ENCODE measurements at places on chromosomes 2 and 18.

GRCh38 chr2:3406501-3406900, 27.0 kb downstream of the TRAPPC12 start:
- DNase-seq = no peak

- no peak for DNase-seq
Measured at GRCh38 chr2:43417300-43417699, 178.5 kb downstream of the THADA start.

DNA sequence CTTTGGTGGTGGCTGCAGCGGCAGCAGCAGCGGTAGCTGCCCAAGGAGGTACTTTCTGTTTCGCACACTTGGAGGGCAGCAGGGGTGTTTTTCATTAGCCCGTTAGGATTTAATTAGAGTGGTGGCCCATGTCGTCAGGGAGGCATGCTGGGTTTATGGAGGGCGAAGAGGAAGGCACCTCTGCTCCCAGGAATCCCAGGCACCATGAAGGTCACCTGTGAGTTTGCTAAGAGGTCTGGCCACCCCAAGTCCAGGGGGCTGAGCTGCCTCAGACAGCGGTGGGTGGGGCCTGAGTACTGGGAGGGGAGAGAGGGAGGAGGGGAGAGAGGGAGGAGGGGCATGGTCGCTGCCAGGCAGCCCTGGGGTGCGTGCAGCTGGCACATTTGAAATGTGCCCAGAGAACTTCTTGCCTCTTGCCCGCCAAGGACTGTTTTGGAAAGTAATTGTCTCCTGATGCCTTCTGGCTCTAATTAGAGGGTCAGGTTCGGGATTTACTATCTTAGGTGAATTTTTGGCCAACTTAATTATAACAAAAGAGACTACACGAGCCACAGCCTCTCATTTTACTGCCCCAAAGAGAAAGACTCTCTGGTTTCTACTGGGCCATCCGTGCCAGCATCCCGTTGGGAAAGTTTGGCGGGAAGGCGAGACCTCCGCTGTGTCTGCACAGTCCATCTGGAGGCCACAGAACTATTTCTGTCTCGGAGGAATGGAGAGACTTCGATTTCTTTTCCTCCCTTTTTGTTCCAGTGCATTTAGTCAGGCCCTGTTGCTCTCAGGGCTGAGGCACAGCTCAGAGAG, 62.0 kb downstream of the GLI2 start:
- DNase-seq = no peak

GRCh38 chr18:3607309-3608098, 157.5 kb downstream of the TGIF1 start:
- no peak for DNase-seq

- no peak for DNase-seq
Measured at GRCh38 chr2:42969231-42970150, 177.1 kb upstream of the HAAO start.

DNA sequence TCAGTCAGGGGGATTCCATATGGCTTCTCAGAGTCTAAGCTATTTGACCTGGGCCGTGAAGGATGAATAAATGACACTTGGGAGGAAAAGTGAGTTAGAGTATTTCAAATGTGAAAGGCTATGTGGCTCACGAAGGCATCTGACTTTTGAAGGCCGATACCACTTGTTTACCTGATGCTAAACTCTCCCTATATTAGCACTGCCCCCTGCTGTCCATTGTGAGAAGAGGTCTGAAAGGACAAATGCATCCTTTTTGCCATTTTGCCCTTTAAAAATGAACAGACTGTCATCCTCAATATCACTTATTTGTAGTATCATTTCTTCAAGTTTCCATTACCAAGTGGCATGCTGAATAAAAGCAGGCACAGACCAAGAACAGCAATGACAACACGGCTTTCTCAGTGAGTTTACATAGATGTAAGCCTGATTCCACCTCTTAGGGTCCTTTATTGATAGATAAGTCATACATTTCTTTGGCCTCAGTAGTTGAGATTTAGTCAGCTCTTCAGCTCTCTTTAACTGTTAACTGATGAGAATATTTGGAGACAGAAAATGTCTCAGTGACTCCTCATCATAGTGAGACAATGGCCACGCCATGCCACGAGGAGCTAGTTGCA, 40.1 kb downstream of the DOCK10 start:
- DNase-seq = no peak

DNA sequence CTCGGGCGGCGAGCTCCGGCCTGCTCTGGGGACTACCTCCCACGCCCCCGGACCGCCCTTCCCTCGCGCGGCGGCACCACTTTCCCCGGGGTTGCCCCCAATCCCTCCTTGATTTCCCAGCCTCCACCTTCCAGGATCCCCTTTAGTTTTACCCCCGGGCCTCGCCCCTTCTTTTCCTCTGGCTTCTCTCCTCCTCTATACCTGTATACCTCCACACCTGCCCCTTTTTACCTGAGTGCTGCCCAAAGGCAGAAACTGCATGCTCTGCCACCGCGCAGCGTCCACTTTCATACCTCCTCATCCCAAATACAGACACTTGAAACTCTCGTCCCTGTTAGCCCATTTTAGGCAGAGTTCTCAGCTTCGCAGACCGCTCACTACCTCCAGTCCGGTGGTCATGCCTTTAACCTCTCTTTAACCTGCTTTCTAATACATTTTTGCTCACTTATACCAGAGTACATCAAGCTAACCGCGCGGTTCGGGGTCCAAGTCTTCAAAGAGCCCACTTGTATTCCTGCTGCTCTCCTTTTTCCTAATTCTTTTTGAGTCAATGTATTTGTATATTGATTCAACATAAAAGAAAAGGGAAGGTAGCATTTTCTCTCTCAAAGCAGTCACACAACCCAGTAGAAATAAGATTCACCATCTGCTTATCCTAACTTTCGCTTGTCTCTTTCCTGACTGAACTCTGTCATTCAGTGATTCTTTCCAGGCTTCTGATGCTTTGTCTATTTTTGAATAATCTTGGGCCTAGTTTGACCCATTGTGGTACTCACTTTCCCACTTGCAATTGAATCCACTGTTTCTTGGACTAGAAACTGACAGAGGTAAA, 901 bp downstream of the SPOPL start:
- no peak for DNase-seq

All from stimulated activated CD8-positive, alpha-beta memory T cell treated with anti-CD3 and anti-CD28 coated beads, Interleukin-15, amount 100 ng/mL, for 24 hours (primary cell).